SK-N-SH treated with all-trans-retinoic acid at 6 μM for 48 hours (cell line): ENCODE measurements at places on chromosomes 11 and 22.

- peak; percentile 46 for ATAC-seq
Measured at GRCh38 chr11:8019314-8020243, 32.4 kb downstream of the EIF3F start.

- ATAC-seq = peak; percentile 33
Measured at GRCh38 chr11:66967670-66968425, 7.3 kb upstream of the C11orf86 start.

- ATAC-seq = no peak
Measured at GRCh38 chr11:37657645-37658044, 1059.6 kb upstream of the RAG2 start.

DNA sequence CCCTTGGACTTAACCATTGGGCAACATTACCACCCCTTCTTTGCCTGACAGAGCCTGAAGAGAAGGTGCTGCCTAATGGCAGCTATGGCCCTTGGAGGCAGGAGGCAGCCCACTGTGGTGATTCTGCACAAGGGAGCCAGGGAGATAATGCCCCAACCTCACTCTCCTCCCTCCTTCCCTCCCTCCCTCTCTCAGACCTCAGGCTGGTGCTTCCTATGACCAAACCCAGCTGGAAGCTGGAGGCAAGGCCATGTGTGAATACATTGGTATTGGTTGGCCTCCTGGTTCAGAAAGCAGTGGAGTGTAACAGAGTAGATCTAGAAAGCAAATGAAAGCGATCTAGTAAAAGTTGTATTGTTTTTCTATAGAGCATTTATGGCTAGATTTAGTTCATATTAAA, 233.1 kb downstream of the CSNK2A3 start:
- no peak for ATAC-seq
